Forelimb muscle (tissue), 1 donor: ENCODE measurements at places on chromosomes 13 and 19.

DNA sequence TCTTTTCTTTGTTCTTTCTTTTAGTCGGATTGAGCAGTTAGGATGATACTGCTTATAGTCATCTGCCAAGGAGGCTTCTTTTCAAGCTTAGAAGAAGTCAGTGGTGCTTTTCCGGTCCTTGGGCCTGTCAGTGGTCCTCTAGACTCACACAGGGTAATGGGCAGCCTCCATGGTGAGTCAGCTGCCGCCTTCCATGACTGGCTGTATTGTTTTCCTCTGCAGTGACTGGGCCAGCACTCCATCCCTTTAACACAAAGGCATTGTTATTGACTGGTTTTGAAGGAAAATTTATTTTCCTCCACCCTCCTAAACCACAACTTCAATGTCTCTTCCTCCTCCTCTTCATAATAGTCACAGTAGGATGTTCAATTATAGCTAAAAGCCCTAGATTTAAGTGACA, 47.1 kb upstream of the CNMD start:
- DNase-seq, result no peak

DNA sequence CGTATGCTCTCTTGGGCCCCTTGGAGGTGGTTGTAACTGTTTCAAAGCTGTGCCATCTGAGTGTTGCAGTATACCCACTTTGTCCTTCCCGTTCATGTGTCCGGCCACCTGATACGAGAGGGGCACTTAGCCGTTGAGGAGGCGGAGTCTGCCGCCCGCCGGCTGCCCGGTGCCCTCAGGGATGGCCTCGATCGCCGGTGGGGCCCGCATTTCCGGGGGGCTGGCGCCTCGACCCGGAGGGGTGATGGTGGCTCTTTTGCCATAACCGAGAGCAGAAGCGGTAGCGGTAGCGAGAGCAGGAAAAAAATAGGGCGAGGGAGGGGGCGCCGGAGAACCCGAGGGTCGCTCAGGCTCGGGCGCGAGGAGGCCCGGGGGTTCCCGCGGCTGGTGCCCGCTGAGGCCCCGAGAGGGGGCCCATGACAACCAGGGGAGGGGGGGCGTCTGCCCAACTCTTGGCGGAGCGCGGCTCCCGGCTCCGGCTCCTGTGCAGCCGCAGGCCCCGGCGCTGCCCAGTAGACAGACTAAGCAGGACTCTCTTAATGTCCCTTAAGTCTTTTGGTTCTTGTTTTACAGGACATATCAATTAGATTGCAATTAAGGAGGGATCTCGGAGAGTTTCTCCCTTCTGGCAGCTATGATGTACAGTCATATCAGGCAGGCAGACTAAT, 342.7 kb upstream of the SGCG start:
- DNase-seq, result no peak

GRCh38 chr19:1287354-1288225, 1.9 kb downstream of the EFNA2 start:
- DNase-seq, result no peak

- DNase-seq, result no peak
These were observed 353 bp downstream of the ENOX1 start for GRCh38 chr13:43786472-43786765.

GRCh38 chr19:2057484-2058469, 6.7 kb upstream of the MKNK2 start:
- no peak for DNase-seq
